ENCODE measurements at places on chromosomes 7 and 10.

DNA sequence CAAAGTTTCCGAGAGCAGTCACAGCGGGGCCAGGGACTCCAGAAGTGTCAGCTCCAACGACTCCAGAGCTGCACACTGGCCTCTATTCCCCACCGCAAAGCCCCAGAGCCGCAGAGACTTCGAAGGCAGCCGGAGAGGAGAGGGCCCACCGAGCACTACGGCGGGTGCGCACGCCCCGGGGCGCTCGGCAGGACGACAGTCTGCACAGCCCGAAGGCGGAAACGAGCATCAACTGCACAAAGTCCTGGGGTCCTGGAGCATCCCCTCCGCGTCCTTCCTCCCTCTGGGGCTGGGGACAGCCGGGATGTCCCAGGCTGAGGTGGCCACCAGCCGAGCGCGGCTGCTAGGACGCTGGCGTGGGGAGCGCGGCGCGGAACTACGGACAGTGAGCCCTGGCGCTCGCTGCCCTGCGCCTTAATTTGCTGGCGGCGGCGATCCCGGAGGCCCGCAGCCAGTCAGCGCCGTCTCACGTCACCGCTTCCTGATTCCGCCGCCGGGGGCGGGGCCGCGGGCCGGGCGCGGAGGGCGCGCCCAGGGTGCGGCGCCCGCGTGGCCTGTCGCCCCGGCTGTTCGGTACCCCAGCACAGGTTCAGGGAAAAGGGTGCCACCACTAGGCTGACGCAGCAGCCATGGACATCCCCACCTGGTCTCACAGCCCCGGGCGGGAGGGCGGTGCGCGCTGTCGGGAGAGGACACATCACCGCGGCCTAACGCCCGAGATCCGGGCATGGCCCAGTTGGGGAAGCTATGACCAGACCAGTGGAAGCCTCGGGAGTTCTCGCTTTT is at the start of gene TBX20:
TSS of gene TBX20 (minus strand) at position 391 of the 786 bp plus-strand sequence. CDS start 480 bp downstream, outside the sequence.
- DNase-seq = peak; percentile 23

GRCh38 chr10:115063701-115064658 is 29.2 kb upstream of the ATRNL1 start:
- DNase-seq = peak; percentile 63

GRCh38 chr7:110090110-110090820 is 1000.7 kb upstream of the LRRN3 start:
- peak; percentile 2 for DNase-seq

DNA sequence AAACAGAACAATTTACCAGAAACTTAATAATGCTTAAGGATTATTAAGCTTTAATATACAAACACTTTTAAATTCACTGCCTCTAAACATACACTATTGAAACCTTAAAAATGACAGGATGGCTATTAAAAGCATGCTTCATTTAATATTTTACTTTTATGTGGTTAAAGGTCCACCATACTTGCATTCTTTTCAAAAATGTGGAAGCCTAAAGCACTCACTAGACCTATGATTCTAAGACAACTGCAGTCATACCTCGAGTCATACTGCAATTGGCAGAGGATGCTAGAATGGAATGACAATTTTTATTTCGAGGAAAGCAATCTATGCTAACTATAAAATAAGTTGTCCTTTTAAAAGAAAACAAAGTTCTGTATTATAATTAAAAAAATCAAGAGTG is 85.3 kb downstream of the PIP4K2A start:
- peak; percentile 40 for DNase-seq

DNA sequence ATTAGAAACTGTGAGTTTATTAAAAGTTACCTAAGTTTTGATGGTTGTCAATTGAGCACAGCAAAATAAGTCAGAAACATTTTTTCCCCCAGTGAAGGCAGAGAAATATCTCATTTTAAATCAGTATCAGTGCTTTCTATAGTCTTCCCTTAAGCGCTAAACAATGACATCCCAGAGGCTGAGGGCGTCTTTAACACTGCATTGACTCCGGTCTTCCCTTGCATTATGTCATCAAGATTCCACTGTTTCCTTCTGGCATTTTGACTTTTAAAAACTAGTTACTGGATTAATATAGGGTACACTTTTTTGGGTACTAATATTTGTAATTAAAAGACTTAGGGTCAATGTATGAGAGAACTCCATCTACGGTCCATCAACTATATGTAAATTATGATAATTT is 3.9 kb downstream of the GLUD1 start:
- peak; percentile 25 for DNase-seq

DNA sequence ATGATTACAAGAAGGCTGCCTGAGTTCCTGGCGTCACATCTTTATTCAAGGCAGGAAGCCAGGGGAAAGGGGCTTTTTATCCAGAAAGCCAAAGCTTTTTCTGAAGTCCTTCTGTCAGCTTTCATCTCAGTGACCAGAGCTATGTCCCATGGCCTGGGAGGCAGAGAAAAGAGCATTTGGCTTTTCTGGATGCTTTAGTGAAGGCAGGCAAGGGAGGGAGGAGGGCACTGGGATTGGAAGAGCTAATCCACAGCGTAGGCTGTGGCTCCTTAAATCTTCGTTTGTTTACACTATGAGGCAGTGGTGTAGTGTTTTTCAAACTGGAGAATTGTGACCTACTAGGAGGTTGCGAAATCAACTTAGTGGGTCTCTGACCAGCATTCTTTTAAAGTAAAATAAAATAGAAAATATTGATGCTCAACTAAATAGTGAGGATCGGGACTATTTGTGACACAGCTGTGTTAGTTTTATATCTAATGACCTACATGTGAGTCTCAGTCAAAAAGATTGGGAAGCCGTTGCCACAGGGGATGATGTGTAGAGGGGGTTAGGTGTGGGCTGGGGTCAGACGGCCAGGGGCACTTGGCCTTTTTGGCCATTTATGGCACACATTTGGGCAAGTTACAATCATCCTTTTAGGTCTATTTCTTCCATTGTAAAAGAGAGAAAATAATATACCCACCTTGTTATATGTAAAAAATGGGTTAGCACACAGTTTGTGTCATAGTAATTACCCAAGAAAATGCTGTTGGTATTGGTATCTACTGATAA is 14.1 kb downstream of the CRYGN start:
- peak; percentile 93 for DNase-seq

- DNase-seq = no peak
Measured at GRCh38 chr10:11425296-11425610, 186.2 kb downstream of the USP6NL start.

DNA sequence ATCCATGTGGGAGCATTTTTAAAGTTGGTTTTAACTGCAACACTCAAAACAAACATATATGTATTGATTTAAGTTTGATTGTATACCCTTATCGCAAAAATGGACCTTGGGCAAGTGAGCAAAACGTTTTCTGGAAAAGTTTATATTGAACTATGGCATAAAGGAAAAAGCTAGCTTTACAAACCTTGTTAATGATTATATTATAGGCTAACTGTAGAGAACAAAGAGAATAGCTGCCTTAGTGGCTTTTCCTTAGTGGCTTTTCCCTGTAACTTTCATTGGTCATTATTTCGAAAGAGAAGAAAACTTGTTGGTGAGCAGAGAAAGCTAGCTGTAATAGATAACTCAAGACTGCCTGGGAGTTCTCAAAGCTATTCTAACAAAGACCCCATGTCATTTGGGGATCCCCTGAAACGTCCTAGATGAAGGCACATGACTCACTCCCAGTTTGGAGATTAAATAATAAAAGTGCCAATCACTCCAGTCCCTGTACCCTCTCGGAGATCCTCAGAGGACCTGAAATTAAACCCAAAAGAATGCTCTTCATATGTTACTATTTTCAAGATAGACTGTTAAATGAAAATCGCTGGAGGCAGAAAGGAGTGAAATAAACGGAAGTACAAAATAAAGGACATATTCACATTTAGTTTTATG is 92.1 kb downstream of the SRI start:
- no peak for DNase-seq

DNA sequence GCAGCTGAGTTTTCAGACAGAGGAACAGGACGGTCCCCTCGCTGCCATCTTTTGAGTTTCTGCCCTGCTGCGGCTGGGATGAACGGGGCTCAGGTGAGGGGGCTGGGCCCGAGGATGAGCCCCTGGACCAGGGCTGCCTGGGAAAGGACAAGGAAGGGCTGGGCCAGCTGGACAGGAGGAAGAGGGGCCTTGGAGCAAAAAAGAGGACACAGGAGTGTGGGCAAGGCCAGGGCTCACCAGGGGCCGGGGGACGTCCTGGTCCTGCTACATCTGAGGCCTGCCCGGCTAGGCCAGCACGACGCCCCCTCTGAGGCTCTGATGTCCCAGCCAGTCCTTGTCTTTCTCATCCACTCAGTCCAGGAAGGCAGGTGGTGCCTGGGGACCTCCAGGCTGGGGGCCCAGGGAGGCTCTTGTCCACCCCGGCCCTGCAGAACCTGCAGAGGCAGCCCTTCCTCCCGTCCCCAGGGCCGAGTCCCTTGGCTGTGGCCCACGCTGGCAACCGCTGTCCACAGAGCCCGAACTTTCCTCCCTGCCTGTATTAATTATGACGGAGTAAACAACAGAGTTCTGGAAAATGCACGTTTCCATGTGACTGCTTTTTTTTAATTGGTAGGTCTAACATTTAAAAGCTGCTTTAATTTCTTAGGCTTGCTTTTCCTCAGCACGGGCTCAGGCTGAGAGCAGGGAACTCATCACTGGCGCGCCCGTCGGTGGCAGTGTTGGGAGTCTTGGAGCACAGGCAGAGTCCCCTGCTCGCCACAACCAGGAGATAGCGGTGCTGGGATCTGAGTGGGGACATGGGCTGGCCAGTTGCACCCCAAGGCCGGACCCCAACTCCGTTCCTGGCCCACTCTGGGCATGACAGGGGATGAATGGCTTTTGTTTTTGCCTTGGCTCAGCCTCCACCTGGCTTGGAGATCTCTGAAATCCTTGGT is 187.7 kb downstream of the ELFN1 start:
- DNase-seq = no peak

DNA sequence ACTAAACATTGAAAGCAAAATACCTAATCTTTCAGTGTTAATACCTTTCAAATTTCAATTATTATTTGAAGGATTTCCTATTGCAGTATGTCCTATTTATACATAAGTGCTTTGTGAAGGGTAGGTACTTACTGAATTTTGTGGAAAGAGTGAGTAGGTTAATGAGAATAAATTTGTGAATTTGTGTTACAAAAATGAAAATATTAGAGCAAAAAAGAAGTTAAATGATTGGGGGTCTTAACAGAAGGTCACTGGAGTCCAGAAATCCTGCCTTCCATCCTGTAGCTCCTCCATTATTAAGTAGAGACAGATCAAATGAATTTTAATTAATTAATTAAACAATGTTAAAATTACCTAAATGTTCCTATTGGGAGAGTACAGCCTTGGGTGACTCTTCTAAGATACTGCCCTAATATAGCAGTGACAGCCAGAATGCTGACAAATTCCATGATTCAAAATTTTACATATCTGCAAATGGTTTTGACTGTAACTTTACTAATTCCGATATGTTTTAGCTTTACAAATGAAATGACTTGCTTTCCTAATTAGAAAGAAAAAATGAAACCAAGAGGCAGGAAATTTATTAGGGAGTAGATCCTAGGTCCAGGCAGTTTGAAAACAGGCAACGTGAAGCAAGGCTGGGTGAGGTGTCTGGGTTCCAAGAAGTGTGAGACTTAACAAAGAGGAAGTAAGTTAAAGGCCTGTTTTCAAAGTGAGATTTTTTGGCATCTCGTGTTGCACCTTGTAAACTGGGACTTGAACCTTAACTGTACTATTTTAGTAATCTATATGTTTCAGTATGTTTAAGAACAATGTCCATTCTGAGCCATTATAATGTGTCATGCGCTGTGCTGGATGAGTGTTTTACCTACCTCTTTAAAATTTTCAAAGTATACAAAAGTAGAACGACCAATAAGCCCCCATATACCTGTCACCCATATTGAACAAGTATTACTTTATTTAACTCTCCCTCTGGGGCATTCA is 1.5 kb downstream of the PIK3CG start:
- no peak for DNase-seq

DNA sequence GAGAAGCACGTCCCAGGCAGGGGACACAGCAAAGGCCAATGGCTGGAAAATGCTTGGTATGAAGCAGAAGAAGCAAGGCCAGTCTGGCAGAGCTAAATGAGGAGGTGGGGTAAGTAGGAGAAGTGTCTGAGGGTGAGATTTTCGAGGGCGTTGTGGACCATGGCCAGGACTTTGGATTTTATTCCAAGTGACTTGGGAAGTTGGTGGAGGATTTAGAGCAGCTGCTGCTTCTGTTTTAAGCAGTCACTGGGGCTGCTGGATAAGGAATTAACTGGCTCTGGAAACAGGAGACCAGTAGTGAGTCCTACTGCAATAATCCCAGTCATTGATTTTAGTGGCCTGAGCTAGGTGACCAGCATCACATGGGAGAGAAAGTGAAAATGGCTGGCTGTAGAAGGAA is 67.6 kb upstream of the GSDME start:
- no peak for DNase-seq

DNA sequence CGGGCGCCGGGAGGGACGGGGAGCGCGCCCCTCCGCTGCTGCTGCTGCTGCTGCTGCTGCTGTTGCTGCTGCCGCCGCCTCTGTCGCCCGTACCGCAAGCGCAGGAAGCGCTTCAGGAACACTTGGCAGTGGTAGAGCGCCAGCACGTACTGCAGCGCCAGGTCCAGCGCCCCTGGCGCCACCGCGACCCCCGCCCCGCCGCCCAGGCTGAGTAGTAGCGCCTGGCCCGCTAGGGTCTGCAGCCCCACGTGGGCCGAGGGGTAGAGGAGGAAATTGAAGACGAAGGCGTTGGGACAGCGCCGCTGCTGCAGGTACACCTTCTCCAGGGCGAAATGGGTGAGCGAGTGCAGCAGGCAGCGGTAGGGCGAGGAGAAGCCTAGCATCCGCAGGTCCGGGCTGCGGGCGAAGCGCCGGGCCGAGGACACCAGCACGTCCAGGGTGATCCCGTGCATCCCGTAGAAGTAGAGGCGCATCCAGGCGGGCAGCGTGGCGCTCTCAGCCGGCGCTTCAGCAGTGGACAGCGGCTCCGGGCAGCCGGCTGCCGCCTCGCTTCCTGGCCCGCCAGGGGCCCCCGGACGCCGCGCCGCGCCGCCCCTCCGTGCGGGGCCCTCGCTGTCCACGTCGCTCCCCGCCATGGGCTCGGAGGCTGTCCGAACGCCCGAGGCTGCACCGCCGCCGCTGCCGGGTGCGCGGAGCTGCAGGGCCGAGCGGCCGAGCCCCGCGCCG is at the start of gene TMEM229A:
TSS of gene TMEM229A (minus strand) at position 699 of the 726 bp plus-strand sequence. CDS start at position 635, 64 bp downstream.
- peak; percentile 7 for DNase-seq

GRCh38 chr7:101308245-101309085 is 13.1 kb downstream of the IFT22 start:
- DNase-seq = peak; percentile 41

- no peak for DNase-seq
Measured at GRCh38 chr10:43404704-43405084, 4.3 kb downstream of the HNRNPF start.

DNA sequence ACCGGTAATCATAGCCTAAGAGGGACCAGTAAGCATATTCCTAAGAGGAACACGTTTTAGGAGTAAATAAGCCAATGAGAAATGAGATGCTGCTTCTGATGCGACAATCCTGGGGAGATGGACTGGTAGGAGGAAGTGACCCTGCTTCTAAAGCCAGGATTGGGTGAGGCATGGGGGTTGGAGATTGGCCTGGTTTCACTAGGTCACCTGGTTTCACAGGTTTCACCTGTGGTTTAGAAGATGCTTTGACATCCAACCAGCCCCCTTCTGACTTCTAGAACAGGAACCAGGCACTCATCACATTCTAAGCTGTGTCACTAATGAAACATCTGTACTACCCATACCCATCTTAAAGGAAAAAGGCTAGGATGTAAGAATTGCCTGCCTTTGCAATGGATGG is 53.0 kb upstream of the BAMBI start:
- DNase-seq = no peak

GRCh38 chr10:70493660-70494234 is 15.2 kb downstream of the PALD1 start:
- DNase-seq = no peak

Measured in fibroblast of mammary gland (primary cell).